ENCODE measurements at places on chromosomes 2 and 18. TPM values are rescaled to one million over a fixed set of nuclear protein-coding genes. Genes with fewer than 3 reads are reported as not detected.

Gene CGREF1
- total RNA-seq, result 18.3 TPM

Gene TEKT4
- total RNA-seq, result under 0.01 TPM

Gene GALNT13
- 18.8 TPM for total RNA-seq

GRCh38 chr2:17966798-17967197, 88.3 kb downstream of the KCNS3 start:
- no peak for DNase-seq

Gene OTOF
- total RNA-seq, result 1.6 TPM

Gene IL36RN
- total RNA-seq, result not detected

Gene NEU4
- total RNA-seq, result 1.6 TPM

DNA sequence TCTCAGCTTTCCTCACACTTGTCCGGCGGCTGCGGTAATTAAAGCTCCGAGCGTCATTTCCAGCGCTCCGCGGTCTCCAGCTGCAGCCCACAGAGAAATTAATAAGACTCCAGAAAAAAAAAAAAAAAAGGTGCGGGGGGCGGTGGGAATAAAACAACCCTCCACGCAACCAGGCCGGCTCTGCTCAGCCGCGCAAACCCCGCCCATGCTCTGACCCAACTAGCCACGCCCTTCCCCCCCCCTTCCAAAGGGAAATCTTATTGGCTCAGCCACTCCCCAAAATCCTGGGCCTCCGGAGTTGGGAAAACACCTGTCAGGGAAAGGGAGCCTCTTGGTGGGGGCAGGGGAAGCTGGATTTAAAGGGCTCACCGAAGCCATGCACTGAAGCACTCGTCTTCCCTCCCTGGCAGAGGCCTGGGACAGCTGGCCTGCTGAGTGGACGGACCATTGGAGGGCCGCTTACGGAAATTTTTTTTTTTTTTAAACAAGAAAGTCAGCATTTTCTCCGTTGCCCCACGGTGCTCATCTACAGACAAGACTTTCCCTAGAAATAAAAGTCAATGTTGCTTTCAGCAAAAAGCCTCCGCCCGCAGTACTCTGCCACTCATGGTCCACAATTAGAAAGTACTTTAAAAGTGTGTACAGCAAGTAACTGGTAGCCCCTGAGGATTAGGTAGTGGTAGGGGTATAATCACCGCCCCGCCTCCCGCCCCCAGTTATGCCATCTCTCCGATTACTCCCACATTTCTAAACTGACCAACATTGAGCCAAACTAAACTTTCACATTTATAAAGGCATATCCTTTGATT, 674 bp upstream of the ERBB4 start:
- peak; percentile 29 for DNase-seq

- no peak for DNase-seq
Observed at GRCh38 chr2:48756289-48756688, 765 bp upstream of the LHCGR start.
